ENCODE measurements at places on chromosomes 12 and 14.

DNA sequence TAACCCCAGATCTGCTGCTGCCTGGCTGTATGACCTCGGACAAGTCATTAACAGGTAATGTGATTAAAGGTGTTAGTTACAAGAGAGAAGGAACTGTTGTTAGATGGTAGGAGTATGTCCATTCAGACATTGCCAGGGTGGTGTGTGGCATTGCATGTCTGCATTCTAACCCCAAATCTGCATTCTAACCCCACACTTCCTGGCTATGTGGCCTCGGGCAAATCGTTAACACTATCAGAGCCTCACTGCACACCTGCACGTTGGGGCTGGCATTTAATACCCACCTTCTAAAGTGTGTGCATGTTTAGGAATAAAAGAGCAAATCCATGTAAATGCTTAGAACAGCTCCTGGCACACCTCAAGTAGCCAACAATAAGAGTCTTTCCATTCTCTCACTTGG lies 46.4 kb downstream of the CHST11 start:
- DNase-seq, result no peak

DNA sequence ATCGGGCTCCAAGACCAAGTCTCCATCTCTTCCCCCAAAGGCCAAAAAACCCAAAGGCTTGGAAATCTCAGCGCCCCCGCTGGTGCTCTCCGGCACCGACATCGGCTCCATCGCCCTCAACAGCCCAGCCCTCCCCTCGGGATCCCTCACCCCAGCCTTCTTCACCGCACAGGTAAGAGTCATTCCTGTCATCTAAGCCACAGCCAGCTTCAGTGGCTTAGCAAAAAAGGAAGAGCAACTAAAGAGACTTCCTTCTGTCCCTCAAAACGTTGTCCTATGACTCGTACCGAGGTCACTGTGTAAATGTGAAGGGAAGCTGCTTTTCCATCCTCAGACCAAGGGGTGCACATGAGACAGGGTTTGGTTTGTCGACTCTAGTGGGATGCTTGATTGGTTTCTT lies 53.4 kb downstream of the ELK3 start:
- DNase-seq, result no peak

- DNase-seq, result no peak
Measured at GRCh38 chr14:104680806-104681688, 8.4 kb upstream of the INF2 start.

- no peak for DNase-seq
Measured at GRCh38 chr14:102711946-102712345, 65.3 kb upstream of the TRAF3 start.

GRCh38 chr14:53354336-53354735 lies 201.2 kb upstream of the DDHD1 start:
- DNase-seq, result no peak

DNA sequence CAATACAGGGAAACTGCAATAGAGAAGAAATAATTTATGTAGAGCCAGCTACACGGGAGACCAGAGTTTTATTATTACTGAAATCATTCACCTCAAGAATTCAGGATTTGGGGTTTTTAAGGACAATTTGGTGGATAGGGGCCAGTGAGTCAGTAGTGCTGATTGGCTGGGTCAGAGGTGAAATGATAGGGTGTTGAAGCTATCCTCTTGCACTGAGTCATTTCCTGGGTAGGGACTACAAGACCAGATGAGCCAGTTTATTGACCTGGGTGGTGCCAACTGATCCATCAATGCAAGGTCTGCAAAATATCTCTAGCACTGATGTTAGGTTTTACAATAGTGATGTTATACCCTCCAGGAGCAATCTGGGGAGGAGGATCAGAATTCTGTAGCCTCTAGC lies 486.3 kb downstream of the LRIG3 start:
- no peak for DNase-seq

DNA sequence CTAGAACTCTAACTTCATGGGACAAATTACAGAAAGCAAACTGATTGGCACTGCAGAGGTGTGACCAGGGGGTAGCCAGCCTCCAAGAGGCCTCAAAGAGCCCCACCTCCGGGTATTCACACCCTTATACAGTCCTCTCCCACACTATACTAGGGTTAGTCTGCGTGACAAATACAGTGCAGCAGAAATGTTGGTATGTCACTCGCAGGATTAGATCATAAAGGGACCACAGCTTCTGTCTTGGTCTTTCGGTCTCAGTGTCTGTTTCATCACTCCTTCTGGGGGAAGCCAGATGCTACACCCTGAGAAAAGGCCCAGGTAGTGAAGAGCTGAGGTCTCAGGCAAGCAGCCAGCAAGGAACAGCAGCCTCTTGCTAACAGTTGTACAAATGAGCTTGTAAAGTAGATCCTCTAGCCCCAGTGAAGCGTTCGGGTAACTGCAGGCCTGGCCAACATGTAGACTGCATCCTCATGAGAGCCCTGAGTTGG lies 68.9 kb upstream of the SAV1 start:
- peak; percentile 29 for DNase-seq

GRCh38 chr12:68959891-68960464 lies 27.0 kb upstream of the CPM start:
- no peak for DNase-seq

DNA sequence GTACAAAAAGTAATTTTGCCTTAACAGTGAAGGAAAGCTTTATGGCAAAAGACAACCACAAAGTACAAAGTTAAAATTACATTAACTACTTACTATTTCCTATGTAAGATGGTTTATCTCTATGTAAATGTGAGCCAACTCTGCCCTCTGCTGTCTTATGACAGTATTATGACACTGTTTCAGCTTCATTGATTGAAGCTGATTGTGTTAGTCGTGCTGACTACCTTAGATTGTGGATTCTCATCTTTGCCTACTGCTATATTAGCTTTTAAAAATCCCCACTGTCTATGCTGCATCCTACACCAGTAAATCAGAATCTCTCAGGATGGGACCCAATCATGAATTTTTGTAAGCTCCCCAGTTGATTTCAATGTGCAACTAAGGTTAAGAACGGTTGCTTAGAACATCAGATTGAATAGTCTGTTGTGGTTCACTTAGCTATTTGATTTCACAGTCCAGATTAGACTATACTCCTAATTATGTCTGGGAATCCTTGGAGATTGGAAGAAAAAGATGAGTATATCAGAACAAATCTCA lies 12.2 kb upstream of the SPTB start:
- DNase-seq, result no peak

GRCh38 chr14:54450535-54450934 lies 9.4 kb upstream of the CNIH1 start:
- DNase-seq, result no peak

DNA sequence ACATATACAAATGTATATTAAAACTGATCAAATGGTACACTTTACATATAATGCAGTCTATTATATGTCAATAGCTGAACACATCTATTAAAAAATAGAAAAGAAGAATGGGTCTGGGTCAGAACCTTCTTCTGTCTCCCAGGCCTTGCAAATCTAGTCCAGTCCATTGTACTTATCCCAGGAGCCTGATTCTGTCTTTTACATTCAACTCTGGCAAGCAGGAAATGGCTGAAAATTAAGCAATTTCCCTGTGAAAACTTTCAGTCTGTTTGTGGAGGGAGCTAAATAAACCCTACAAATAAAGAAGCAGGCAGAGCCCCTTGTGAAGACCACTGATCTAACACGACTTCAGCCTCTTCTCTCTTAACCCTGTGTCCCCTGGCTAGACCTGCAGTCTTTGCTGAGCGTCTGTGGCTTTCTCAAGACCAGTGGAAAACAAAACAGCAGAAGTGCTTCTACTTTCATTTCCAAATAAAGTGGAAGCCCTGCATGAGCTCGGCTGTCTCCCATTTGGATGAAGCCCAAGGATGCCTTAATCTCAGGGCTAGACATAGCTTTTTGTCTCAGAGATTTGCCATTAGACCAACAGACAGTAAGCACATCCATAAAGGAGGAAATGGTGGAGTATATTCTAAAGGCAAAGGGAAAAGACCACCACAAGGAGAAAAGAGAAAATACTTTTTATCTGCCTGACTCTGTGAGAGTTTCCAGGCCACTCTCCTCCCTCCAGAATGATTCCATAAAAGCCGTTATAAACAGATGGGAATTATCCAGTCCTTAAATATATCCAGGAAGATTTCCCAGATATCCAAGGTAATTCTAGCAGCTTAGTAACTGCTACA lies 48.2 kb downstream of the CRACR2A start:
- DNase-seq, result no peak

Data from posterior vena cava (tissue), 2 donors.